ENCODE measurements at places on chromosomes 7 and 10.

DNA sequence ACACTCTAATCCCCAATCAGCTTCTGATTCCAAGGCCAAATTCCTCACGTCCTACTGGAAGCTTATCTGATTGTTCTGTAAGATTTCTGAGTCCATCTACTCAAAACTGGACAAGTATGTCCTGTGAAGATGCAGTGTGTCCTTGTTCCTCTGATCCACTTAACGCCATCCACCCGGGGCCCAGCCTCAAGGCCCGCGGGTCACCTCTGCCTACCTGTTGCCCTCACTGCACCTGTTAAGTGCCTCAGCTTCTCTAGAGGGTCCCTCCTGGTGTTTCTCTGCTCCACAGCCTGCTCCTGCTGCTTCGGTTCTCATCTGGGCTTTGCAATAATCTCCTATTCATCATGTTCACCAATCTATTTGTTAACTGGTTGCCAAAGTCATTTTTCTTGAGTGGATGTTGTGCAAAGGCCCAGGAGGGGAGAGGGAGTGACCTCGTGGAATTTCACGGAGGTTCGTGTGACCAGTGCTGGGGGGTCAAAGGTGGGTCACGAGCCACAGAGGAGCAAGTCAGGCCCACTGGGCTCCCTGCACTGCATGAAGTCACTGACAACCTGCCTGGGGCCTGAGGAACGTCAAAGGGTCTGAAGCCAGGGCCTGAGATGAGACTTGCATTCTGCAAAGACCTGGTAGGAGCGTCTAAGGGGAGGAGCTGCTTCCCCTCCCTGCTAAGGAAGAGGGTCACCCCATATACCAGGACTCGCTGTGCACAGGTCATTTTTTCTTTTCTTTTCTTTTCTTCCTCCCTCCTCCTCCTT is 338.1 kb downstream of the WDR37 start:
- DNase-seq: no peak

DNA sequence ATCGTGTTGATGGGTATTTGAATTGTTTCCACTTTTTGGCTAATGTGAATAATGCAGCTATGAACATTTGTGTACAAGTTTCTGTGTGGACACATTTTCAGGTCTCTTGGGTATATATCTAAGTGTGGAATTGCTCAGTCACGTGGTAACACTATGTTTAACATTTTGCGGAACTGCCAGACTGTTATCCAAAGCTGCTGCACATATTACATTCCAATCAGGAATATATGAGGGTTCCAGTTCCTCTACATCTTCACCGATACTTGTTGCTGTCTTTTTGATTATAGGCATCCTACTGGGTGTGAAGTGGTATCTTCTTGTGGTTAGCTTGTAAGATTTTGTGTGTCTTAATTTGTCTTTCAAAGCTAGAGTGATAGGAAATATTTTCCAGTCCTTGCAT is 6.8 kb downstream of the PTPN12 start:
- no peak for DNase-seq

DNA sequence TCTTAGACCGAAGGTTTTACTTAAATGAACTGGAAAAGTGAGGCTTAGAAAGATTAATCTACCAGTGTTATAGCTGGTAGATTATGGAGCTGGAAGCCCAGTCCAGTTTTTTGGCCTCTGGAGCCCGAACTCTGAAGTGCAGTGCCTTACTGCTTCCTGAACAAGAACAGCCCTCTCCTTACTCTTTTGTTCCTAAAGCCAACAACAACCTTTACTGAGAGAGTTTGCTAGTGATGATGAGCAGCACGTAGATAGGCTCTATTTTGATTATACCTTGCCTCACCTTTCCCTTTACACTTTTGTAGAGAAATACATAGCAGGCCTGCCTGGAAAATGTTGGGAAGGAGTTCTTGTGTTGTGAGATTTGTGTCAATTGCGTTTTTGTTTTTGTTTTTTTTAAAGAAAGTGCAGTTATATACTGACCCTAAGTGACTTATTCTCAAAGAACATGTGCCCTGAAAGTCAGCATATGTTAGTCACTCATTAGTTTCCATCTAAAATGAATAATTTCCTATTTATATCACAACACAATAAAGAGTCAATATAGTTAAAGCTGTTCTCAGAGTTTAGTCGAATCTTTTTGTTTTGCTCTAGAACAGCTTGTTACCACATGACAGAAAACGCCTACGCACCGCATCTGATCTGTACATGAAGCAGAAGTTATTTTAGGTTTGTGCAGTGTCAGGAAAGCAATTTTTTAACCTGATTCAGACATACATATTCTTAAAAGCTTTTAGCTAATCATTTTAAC is 33.0 kb downstream of the PLEKHA1 start:
- DNase-seq: no peak

GRCh38 chr7:112019932-112020331 is 186.3 kb downstream of the DOCK4 start:
- DNase-seq: no peak

Data from 8988T (cell line).